ENCODE measurements at places on chromosomes 2 and 18.

DNA sequence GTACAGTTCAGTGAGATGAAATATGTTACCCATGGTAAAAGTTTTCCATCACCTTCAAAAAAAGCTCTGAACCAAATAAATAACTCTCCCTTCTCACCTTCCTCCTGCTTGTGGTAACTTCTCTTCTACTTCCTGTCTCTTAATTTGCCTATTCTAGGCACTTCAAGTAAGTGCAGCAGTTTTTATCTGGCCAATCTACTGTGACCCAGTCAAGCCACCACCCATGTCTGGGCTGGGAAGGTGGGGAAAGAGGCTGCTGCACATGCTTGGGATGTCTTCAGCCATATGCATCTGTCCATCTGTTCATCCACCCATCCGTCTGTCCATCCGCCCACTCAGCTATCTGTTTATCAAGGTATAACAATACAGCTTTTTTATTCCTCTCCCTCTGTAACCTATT is 31.6 kb downstream of the ZNF532 start:
- ATAC-seq = peak; percentile 94

DNA sequence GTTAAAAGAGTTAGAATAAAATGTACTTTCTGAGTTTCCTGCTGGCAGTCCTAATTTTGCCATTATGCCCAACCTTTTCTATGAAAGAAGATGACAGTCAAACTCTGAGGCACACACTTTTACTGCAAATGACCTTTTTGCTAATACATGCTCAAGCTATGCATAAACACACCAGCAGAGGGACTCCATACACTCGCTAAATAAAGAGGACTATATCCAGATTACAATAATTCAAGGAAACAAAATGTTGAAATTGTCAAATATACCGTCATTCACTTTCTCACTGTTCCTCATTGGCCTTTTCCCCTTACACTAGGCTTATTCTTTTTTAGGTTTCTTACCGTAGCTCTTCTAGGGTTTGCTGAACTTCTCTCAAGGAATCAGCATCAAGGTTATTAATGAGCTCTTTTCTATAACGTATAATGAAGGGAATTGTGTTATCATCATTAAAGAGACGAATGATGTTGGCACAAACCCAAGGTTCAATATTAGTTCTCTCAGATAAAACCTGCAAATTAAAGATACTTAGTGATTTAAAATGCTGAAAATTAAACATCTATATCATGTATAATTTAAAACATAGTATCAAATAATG is 25.7 kb downstream of the SRBD1 start:
- no peak for ATAC-seq

DNA sequence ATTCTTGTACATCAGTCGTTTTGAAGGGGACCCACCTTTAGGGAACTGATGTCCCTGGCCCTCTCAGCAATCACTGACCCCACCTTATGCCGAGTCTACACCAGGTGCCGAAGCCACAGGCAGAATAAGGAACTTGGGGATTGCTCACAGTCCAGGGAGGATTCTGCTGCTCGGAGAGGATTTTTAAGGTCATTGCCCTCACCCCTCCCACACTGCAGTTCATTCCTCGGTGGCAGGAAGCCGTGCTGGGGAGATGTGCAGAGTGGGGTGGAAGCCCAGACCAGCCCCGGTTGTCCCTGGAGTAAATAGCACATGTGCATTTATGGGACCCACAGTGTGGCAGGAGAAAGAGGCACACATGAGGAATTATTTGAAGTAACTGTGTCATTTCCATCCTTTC is 50.4 kb downstream of the PLB1 start:
- no peak for ATAC-seq

DNA sequence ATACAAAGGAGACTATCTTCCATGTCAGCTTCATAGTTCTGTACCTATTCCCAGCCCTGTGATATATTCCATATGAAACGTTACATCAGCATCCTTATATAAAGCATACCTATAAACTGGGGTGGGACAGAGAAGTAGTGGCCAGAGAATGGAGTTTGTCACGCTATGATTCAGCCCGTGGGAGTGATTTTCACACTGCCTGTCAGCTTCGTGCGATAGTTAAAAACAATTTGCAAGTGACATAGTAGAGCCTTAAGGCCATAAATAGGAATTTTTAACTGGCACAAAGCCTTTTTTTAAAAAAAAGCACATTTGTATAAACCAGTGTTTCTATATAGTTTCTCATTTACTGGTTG is 30.2 kb downstream of the PKP4 start:
- no peak for ATAC-seq

DNA sequence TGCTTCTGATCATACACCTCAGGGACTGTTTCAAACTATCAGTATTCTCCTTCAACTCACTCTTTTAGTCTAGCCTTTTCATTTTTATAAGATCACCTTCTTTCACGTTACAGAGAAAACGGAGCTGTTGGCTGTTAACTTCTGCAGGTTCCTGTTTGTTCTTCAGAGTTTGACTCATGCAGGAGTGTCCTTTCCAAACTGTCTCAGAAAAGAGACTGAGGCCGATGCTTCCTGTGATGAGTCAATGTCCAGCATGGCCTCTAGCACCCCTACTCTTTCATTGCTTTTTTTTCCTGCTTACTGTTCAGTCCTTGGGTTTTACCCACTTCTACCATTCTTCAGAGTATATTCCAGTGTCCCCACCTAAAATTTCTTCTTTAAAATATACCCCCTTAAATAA is 240.8 kb upstream of the RGPD4 start:
- no peak for ATAC-seq

DNA sequence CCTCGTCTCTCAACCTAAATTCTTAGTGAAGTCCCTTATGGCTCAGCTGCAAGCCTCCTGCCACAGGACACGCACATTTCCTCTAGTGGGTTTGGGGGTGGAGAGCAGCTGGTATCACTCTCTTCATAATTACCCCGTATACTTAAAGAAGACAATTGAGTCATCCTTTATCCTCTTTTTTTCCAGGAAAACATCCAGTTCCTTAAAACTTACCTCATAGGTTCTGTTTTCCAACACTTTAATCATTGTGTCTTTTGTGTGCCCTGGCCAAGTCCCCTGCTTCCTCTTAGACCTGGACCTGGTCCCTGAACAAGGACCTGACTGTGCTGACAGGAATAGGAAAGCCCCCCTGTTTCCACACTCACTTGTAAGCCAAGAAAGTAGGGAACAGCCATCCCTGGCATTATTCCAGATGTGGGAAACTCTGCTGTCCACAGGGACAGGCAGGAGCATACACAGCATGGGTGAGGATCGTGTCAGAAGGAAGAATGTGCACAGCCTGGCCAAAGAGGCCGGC is 42.3 kb upstream of the MYO1B start:
- no peak for ATAC-seq

- ATAC-seq = peak; percentile 20
Measured at GRCh38 chr18:23612434-23613090, 26.3 kb upstream of the NPC1 start.

- ATAC-seq = no peak
Measured at GRCh38 chr2:178550352-178550751, 70.1 kb downstream of the PLEKHA3 start.

DNA sequence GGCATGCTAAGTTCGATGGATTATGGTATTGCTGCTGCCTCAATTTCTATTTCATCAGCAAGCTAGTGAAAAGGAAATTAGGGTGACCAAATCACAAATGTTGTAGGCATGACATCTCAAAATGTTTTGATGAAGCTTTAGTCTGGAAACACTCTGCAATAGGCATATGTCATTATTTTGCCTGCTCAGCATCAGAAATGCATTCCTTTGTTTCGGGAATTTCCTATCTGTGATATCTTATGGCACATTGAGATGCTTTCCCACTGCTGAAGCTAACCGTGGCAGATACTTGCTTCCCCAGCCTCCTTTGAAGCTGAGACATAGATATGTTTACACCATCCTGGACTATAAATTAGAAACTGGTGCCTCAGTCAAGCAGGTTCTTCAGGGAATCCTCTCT is 119.7 kb downstream of the CDC42EP3 start:
- no peak for ATAC-seq

GRCh38 chr18:2096551-2096950 is 474.8 kb downstream of the METTL4 start:
- no peak for ATAC-seq

DNA sequence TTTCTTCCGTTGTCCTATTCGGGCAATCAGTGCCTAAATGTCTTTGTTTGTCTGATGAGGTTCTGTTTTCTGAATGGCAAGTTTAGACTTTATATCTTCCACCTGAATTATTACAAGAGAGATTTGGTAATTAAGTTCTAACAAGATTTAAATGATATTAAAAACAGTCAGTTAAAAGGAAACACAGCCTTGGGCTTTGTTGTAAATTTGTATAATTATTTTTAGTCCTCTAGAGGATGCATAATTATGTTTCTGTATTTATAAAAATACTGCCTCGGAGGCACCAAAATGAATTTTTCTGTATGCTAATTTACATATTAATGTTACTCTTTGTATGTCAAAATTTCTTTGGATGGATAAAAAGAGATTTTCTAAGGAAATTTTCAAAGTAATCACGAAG is 136.7 kb downstream of the CDCA7 start:
- ATAC-seq = no peak

DNA sequence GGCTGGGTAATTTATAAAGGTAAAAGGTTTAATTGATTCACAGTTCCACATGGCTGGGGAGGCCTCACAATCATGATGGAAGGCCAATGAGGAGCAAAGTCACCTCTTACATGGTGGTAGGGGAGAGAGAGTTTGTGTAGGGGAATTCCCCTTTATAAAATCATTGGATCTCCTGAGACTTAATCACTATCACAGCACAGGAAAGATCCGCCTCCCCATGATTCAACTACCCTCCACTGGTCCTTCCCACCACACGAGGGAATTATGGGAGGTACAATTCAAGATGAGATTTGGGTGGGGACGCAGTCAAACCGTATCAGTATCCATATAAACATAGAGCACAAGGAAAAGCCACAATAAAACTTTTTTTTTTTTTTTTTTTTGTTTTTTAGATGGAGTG is 172.6 kb upstream of the PIEZO2 start:
- ATAC-seq = no peak

DNA sequence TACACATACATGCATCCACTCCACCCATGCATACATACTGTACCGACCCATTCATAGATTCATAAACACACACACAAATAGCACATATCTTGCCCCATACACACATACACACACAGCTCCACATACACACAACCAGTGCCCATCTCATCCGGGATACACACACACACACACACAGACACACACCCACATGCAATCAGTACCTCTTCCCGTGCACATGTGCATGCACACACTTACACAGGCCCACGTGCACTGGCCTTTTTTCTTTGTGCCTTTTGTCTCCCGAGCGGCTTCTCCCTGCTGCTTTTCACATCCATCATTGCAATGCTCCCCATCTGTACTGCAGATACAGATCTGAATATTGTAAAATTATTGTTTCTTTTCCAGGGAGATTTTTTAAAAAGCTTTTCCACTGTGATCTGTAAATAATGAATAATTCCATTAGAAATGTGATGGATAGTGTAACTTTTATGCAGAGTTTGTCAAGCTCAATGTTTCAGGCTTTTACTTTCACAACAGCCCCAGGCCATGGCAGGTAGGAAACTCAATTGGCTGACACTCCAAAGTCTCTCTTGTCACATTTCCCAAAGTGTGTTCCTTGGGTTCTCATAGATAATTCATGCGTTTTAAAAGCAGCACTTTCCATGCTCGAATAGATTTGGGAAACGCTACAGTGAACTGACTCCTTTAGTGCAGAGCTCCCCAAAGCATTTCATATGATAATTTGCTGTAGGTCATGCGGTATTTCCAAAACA is 393.5 kb downstream of the CTNNA2 start:
- ATAC-seq = no peak

GRCh38 chr18:35024196-35024595 is 17.0 kb upstream of the MAPRE2 start:
- ATAC-seq = no peak

GRCh38 chr18:57439609-57439968 is 4.4 kb downstream of the ONECUT2 start:
- ATAC-seq = no peak

GRCh38 chr18:31303771-31304170 is 14.2 kb upstream of the DSG1 start:
- ATAC-seq = no peak

- no peak for ATAC-seq
Measured at GRCh38 chr2:81481994-81482368, 1177.4 kb upstream of the LRRTM1 start.

GRCh38 chr2:55161295-55162210 is 70.5 kb downstream of the CLHC1 start:
- ATAC-seq = no peak

DNA sequence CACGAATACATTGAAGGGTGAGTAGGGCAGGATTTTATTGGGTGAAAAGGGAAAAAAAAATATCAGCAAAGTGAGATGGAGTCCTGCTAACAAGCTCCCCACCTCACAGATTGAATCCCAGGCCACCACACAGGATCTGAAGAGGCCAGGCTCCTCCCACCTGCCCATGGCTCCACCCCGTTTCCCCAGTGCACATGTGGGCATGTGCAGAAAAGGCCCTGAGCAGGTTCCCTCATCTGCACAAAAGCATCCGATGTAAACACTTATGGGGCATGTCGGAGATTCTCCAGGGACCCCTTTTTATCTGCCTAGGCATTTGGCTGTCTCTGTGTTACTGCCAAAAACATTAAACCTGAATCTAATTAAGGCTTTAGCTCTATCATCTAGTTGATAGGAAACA is 35.2 kb downstream of the SKA1 start:
- no peak for ATAC-seq

DNA sequence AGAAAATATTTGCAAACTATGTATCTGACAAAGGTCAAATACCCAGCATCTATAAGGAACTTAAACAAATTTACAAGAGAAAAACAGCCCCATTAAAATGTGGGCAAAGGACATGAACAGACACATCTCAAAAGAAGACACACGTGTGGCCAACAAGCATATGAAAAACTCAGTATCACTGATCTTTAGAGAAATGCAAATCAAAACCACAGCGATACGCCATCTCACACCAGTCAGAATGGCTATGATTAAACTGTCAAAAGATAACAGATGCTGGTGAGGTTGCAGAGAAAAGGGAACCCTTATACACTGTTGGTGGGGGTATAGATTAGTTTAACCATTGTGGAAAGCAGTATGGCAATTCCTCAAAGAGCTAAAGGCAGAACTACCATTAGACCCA is 64.3 kb upstream of the RBMS1 start:
- ATAC-seq = no peak

DNA sequence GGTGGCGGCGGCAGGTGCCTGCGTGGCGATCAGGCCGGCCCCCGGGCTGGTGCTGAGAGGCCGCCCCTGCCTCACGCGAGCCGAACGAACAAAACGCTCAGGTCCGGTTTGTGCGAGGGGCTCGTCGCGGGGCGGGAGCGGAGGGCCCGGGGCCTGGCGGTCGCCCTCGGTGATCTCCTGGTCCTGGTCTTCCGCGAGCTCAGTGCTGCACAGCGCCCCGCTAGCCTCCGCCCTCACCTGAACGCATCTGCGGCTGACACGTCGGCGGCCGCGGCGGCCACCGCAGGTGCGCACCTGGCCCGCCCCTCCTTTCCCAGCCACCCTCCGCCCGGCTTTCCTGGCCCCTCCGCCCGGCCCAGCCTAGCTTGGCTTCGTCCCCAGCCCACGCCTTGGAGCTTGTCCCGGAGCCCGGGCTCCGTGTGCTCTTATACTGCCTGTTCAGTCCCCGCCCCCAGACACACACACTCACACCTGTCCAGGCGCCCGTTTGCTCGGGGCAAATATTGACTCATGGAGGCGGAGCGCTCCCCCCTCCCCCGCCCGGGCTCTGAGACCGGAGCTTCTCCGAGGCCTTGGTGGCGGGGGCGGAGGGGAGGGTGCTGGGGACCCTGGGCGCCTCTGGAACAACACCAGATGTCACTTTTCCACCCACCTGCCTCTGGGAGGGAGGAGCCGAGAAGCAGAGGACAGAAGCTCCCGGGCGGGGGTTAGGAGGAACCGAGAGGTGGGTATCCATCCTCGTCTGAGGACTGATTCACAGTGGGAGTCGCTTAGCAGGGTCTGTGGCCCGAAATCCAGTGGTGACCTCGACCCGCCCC is 8.6 kb upstream of the CRYBA2 start:
- peak; percentile 40 for ATAC-seq

Data from stimulated activated memory B cell treated with anti-CD40 and anti-IgM and Interleukin-4, amounts not matched to agents 10 μg/mL and 1 μg/mL and 100 μg/mL, for 72 hours (primary cell).